ENCODE measurements at places on chromosomes 4 and X.

- no peaks in the 10 kb centered on the region for H3K4me1 ChIP-seq
- no peaks in the 10 kb centered on the region for H3K36me3 ChIP-seq
- no peaks in the 10 kb centered on the region for H3K27me3 ChIP-seq
- no peak for DNase-seq
- H3K4me3 ChIP-seq, result no peak overlapping the region
Observed at GRCh38 chr4:25500626-25501316, 123.7 kb downstream of the ANAPC4 start.

DNA sequence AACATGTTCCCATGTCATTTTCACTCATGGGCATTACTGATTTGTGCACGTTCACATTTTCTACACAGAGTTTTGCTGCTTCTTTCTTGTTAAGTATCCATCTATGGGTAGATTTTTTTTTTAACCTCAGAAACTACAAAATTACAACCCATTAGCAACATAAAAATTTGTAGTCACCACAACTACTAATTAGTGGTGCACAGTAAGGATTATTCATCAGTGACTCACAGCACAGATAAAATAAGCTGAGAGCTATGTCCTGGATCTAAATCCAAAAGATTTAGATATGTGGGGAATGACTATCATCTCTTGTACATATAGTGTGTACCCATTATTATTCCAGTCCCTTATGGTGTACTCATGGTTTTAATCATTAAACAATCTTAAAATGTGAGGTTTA, 19.7 kb upstream of the AMELX start:
- no peaks in the 10 kb centered on the region for H3K36me3 ChIP-seq
- no peak overlapping the region for H3K27ac ChIP-seq
- H3K4me1 ChIP-seq, result no peaks in the 10 kb centered on the region

- no peak overlapping the region for H3K4me3 ChIP-seq
- no peaks in the 10 kb centered on the region for H3K27me3 ChIP-seq
- H3K36me3 ChIP-seq, result no peaks in the 10 kb centered on the region
- H3K4me1 ChIP-seq, result no peaks in the 10 kb centered on the region
- no peak for DNase-seq
Observed at GRCh38 chrX:42755815-42756214, 22.1 kb downstream of the PPP1R2C start.

GRCh38 chr4:24650849-24651640, 66.7 kb upstream of the DHX15 start:
- no peak overlapping the region for H3K4me3 ChIP-seq
- H3K36me3 ChIP-seq, result no peaks in the 10 kb centered on the region
- no peaks in the 10 kb centered on the region for H3K4me1 ChIP-seq
- no peak for DNase-seq
- H3K27me3 ChIP-seq, result no peaks in the 10 kb centered on the region

DNA sequence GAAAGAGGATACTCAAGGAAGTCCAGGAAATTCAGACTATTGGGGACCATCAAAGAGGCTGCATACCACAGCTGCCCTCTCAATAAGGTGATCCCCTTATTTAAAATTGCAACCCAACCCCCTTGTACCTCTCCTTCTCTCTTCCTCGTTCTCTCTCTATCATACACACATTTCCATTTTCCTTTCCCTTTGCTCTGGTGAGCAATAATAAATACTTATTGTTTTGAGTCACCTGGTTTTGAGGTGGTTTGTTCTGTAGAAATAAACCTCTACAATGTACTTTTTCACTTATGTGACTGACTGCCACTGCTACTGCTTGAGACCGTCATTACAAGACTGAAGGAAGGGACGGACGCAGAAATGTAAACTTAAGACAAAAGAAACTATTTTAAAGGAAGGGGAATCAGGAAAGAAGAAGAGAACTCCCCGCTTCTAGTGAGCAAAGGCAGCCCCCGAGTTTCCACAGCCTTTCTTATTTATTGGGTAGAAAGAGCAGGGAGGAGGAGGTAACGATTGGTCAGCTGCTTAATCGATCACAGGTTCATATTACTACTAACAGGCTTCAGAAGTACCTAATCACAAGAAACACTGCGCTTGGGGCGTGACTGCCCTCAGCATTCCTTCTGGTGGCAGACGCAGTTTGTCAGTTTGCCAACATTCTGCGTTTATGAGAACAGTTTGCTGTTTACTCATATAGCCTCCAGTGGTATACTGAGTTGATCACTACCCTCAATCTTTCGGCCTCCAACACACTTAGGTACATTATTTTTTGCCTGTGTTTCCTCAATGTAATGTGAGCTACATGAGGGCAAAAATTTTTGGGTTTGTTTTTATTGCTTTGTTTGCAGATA, 16.9 kb upstream of the TMEM165 start:
- DNase-seq, result no peak
- no peaks in the 10 kb centered on the region for H3K36me3 ChIP-seq
- H3K4me1 ChIP-seq, result no peaks in the 10 kb centered on the region
- no peak overlapping the region for H3K4me3 ChIP-seq

DNA sequence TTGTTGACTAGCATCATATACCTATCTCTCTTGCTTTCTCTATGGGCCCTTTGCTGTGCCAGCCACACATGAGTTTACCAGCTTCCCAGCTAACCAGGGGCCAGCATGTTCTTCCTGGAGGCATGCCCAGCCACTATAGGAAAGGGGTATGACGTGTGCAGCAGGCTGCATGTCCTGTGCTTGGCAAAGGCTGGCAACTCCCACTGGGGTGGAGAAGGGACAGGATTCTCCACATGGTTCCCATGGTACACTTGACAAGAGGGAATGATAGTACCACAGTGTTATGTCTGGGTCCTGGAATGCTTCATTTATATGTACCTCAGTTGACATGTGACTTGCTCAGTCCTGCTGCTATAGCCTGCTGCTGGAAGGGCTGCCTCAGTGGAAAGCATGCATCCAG, 78.8 kb downstream of the TMEM164 start:
- H3K4me1 ChIP-seq, result peaks cover 13% of the 10 kb centered on the region
- peaks cover 6% of the 10 kb centered on the region for H3K36me3 ChIP-seq
- H3K4me3 ChIP-seq, result no peak overlapping the region

Measured in CD14-positive monocyte (primary cell).